ENCODE measurements at places on chromosomes 2 and 18.
A peak's percentile ranks its signal among the peaks of the same experiment; 100 is the strongest.

- DNase-seq = peak; percentile 15
These were observed 177.9 kb downstream of the CYRIA start for GRCh38 chr2:16487686-16488085.

DNA sequence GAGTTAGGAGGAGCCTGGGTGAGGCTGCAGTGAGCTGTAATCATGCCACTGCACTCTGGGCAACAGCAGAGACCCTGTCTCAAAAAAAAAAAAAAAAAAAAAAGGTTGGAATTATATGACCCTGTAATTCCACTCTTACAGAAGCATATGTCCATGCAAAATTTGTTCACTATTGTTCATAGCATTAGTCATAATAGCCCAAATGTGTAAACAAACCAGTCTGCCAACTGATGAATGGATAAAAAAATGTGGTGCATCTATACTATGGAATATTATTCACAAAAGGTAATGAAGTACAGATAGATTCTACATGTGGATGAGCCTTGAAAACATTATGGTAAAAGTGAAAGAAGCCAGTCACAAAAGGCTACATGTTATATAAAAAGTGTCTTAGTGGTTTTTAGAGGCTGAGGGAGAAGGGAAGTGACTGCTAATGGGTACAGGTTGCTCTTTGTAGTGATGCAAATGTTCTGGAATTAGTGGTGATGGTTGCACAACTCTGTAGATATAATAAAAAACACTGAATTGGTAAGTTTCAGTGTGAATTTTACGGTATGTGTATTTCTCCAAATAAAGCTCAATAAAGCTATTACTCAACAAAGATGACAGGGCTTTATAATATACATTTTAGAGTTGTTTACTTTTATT is 9.4 kb downstream of the COA5 start:
- no peak for DNase-seq

GRCh38 chr2:28450901-28451565 is 44.8 kb upstream of the PLB1 start:
- DNase-seq = no peak

GRCh38 chr2:141341444-141341843 is 789.4 kb downstream of the LRP1B start:
- DNase-seq = no peak

- no peak for DNase-seq
These were observed 419.5 kb upstream of the CELF4 start for GRCh38 chr18:37985126-37985525.

DNA sequence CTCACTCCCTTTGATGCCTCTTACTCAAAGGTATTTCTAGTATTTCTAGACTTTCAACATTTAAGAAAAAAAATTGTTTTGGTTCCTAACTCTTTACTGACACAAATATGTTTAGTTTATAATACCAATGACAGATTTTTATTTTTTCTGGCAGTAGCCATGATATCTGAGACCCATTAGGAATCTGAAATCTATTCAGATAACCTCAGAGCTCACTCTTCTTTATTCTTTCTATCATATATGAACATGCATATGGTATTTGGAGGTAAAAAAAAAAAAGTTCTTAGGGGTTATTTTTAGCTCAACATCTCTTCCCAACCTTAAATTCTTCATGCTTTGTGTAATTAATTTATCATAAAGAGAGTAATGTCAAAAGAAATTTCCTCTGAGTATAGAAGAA is 465.5 kb downstream of the CDH2 start:
- DNase-seq = no peak

DNA sequence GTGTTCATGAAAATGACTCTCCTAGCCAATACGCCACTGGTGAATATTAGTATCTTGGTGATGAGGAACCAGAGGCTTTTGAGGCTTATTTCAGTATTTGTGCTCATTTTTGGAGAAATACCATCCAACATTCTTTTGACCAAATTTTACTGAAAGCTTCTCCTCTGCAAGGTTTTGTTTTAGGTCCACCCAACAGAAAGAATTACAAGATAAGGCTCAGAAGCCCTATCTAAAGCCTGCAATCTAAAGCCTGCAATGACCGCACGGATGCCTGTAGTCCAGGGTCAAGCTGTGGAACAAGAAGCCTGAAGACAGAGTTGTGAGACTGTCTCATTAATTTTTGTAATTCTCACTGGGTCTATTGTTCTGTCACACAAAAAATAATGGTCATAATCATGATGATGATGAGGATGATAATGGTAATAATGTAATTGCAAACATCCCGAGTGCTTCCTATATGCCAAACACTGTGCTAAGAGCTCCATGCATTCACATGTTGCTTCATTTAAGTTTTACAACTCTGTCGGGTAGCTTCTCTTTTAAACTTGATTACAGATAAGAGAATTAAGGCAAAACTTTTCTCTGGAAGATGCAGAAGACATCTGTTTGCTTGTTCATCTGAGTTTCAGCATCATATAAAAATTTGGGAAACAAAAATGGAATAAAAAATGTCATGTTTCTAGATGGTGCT is 33.2 kb upstream of the NCOA1 start:
- DNase-seq = no peak

- DNase-seq = no peak
These were observed 122.2 kb downstream of the INHBB start for GRCh38 chr2:120468136-120468535.

GRCh38 chr2:12556762-12557161 is 160.0 kb upstream of the TRIB2 start:
- no peak for DNase-seq

- DNase-seq = no peak
These were observed 131.1 kb downstream of the FMNL2 start for GRCh38 chr2:152466041-152466440.

DNA sequence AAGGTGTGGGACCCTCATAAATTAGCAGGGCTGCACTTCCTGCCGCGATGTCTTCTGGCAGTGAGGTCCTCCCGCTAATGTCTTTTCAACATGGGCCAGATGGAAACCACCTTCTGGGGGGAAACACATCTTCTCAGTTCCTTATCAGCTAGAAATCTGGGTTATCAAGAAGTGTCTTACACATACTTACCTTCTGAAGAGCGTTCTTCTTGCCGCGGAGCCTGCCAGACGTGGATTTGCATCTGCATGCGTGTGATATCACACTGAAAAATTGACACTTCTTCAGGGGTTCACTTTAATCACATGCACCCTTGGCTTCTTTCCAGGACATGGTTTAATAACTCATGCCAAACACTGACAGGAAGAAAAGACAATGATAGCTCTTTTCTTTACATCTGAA is 163.5 kb upstream of the SOX11 start:
- no peak for DNase-seq

GRCh38 chr2:142755191-142755590 is 122.3 kb upstream of the KYNU start:
- DNase-seq = no peak

GRCh38 chr18:10863026-10863425 is 286.3 kb downstream of the PIEZO2 start:
- DNase-seq = no peak

DNA sequence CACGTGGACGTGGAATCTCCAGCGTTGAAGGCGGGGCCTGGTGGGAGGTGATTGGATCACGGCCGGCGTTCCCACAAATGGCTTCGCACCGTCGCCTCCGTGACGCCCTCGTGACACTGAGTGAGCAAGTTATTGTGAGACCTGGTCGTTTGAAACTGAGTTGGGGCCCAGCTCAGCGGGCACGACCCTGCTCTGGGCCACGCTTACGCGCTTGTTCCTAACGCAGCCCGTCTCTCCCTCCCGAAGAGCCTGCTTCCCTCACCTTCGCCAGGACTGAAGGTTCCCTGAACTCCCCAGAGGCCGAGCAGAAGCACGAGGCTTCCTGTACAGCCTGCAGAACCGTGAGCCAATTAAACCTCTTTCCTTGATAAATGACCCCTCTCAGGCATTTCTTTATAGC is 121.8 kb downstream of the RTP5 start:
- DNase-seq = no peak

- DNase-seq = no peak
These were observed 4.3 kb downstream of the COL3A1 start for GRCh38 chr2:188978291-188979081.

- DNase-seq = no peak
These were observed 144.3 kb downstream of the MYO3B start for GRCh38 chr2:170322140-170322766.

- peak; percentile 92 for DNase-seq
These were observed 16.6 kb upstream of the PCBP1 start for GRCh38 chr2:70070542-70071268.

- peak; percentile 20 for DNase-seq
These were observed 13.7 kb upstream of the TNP1 start for GRCh38 chr2:216873573-216873972.

DNA sequence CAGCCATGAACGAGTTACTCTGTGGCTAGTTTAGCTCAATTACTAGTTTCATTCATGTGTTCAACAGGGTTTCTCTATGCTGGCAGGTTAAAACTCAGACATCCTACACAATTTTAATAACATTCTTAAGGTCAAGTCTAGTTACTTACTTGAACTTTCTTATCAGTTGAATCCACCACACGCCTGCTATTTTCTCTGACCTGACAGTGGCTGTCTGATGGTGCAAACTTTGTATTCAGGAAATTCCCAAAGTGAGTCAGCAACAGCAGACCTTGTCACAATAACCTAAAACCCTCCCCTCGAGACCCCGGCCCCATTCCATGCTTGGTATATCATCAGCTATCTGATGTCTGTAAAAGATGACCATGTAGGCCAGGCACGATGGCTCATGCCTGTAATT is 20.8 kb upstream of the CIDEA start:
- no peak for DNase-seq

DNA sequence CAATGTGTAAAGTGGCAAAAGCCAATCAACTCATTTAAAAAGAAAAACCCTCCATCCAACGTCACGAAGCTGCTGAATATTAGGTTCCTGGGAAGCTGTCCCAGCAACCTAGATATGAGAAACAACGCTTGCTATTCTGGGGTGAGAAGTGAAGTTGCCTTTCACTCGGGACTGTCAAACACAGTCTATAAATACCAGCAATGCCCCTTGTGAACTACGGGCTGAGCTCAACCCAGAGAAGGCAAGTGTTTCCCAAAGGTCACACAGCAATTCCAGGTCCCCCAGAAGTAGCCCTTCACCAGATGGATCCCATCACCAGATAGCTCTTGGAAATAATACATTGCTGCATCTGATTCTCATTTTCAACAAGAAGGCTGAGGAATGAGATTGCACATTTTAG is 67.9 kb downstream of the BCL11A start:
- no peak for DNase-seq

DNA sequence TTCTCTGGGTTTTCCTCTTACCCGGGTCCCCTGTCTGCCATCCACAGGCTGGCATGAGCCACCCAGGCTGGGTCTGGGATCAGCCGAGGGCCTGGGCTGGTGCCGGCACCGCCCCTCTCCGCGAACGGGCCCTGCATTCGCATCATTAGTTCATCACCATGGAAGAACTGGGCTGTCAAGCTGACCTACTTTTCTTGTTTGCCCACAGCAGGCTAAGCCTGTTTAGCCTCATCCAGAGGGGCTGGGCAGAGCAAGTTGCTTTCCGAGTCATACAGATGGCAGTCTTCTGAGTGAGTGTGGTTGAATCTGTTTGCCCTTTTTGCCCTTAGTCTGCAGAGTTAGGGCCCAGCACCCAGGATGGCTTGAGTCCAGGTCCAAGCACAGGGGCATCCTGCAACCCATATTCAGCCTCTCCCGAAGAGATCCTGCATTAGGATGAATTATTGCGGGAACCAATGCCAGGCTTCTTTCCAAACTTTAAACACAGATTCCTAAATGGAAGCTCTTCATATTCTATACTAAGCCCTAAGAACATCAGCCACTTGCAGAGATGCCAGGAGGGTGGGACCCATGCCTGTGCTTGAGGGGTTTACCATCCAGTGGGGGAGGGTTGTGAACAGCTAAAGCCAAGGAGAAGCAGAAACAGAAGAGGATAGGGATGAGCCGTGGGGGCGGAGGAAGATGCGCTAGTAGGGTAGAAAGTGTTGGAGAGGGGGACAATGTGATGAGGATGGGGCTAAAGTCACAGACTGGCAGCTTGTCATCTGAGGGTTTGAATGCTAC is 68.0 kb downstream of the NPAS2 start:
- no peak for DNase-seq

- DNase-seq = no peak
These were observed 228.0 kb downstream of the IKZF2 start for GRCh38 chr2:212923393-212923792.

GRCh38 chr2:63272560-63272959 is 221.9 kb downstream of the OTX1 start:
- DNase-seq = no peak

DNA sequence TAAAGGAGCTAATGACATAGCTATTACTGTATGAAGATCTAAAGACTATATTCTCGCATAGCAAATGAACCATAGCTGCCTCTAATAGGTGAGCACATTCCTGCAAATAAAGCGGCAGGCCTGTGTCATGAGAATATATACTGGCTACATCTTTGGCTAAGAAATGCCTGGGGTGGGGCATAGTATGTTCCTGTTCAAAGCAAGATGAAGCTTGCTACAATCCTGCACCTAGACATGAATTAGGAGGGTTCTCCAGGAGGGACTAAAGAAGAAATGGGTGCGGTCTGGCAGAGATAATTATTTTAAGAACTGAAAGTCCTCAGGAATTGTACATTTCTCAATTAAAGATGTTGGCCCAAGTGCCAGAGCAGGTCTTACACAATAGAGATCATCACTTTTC is 46.8 kb upstream of the PLA2R1 start:
- no peak for DNase-seq

- no peak for DNase-seq
These were observed 136.7 kb downstream of the CDCA7 start for GRCh38 chr2:173491418-173491817.

- peak; percentile 61 for DNase-seq
These were observed 34.2 kb upstream of the EN1 start for GRCh38 chr2:118881490-118882129.

- no peak for DNase-seq
These were observed 120.8 kb upstream of the FOSL2 start for GRCh38 chr2:28271919-28272250.

GRCh38 chr2:145186303-145186702 is 666.4 kb upstream of the ZEB2 start:
- DNase-seq = no peak

GRCh38 chr18:41966943-41967342 is 11.9 kb downstream of the PIK3C3 start:
- DNase-seq = no peak

- no peak for DNase-seq
These were observed 198.7 kb downstream of the CYP26B1 start for GRCh38 chr2:71948781-71949536.

DNA sequence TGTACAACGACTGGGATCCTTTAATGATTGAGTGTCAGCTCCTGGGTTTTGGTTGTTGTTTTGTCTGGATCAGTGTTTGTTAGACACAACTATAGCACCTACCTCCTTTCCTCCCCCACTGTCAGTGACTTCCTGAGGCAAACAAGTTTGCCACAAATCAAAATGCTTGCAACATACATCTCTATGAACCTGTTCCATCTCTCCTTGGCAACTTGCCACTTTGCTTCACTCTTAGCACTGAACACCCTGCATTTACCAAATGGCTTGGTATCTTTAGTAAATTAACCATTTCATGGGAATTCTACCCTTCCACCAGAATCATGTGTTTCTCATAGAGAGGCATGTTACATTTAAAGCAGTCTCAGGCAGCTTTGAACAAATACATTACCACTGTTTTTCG is 301.1 kb upstream of the TANK start:
- DNase-seq = no peak

GRCh38 chr2:188114014-188114413 is 177.7 kb upstream of the GULP1 start:
- DNase-seq = peak; percentile 46

Measured in Kasumi-1 (cell line).